Eye (tissue), 1 donor: ENCODE measurements at places on chromosomes 1 and 21.

- no peak for DNase-seq
Measured at GRCh38 chr1:25564777-25565574, 21.6 kb downstream of the LDLRAP1 start.

- DNase-seq: no peak
Measured at GRCh38 chr1:77744576-77744975, 15.1 kb downstream of the USP33 start.

- DNase-seq: no peak
Measured at GRCh38 chr1:229334716-229335115, 8.1 kb downstream of the CCSAP start.

GRCh38 chr21:45341779-45342178 lies 54.1 kb upstream of the POFUT2 start:
- no peak for DNase-seq

GRCh38 chr1:17780916-17781315 lies 25.8 kb downstream of the ACTL8 start:
- DNase-seq: no peak

DNA sequence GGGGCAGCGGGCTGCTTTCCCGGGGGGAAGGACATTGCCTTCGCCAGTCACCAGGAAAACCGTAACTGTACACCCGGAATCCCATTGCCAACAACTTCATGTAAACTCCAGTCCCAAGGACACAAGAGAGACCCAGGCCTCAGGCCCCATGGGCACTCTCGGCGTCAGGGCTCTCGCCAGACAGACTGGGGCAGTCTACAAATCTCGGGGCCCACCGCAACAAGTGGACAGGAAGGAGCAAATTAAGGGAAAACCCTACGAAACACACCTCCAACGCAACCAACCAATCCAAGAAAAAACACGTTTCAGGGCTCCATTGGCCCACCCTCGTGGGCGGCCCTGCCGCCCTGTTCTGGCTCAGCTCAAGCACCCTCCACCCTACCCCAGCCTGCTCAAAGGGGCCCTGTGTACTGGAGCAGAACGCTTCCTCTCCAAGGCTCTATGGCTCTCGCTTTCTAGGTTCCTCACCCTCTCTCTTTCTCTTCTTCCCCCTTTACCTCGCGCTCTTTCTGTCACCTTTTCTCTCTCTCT lies 4.6 kb upstream of the ZNF678 start:
- no peak for DNase-seq

DNA sequence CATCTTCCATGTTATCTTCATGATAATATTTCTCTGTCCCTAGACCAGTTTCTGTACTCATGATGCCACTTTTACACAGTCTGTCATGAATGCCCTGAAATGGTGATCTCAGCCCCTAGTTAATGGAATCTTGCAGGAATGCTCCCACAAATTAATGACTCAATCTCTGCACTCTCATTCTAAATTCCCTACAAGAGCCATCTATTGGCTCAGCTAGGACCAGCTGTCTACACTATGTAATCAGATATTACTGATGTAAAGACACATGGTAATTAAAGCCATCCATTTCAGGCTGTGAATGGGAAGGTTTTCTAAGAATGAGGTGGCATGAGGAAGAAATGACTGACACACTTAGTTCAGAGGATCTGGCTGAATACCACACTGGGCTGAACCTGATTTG lies 199.1 kb upstream of the KCND3 start:
- DNase-seq: no peak

DNA sequence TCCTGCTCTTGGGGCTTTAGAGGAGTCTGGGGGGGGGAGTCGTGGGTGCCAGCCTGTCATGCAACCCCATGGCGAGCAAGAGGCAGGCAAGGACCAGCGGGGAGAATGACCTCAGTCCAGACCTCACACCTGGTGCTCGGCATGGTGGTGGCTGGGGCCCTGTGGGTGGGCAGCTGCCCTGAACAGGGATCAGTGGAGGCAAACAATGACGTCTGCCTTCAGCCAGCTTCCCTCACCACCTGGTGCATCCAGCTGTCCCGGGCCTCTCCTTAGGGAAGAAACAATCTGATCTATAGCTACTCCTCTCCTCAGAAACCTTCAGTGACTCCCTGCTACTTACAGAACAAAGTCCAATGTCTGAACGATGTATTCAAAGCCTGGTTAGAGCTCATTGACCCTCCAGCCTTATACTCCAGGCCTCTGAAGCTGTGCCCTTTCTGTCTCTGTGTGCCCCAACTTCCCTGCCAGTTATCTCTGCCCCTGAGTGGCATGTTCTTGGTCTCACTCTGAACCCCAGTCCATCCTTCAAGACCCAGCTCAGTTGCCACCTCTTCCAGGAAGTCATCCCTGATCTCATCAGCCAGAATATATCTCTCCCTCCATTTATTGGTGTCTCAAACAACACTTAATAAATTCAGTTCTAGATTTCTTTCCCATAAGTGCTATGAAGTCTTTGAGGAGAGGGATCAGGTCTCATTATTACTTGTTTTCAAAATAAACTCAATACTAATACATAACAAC lies 6.6 kb downstream of the PADI2 start:
- DNase-seq: no peak

- DNase-seq: no peak
Measured at GRCh38 chr1:24659166-24659904, 16.2 kb downstream of the SRRM1 start.

GRCh38 chr1:200290010-200290685 lies 119.7 kb downstream of the ZNF281 start:
- peak; percentile 48 for DNase-seq

DNA sequence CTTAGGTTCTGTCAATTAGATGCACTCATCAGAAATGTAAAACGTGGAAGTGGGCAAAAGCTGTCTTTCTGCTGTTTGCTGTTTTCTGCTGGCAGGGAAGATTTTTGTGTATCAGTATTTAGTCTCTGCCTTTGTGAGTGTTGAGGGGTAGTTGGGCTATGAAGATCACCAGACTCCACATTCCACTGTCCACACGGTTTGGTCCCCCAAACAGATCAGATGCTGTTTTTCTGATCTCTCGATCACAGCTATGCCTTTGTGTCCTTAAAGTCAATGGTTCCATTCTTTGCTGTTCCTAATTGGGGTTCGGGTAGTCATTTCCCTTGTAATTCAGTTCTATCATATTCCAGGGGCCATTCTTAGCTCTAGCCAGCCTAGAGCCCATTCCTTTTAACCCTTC lies 27.0 kb upstream of the NPL start:
- DNase-seq: no peak

DNA sequence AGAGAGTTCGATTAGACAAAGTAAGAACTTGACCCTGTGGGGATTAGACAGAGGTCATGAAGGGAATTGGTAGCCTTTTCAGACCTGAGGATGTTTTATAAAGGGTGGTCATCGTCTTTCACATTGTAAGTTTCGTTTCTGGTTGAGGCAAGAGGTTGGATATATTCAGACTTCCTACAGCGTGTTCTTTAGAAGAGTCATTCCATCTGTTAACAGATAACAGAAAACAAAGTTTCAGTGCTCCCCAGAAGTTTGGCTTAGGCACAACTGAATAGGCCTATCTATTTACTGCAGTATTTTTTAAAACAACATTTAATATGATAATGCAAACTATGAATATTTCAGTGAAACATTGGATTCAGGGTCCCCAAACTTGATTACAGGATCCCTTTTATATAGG lies 17.1 kb upstream of the IVNS1ABP start:
- DNase-seq: no peak

- no peak for DNase-seq
Measured at GRCh38 chr1:236953151-236953700, 51.0 kb downstream of the MT1HL1 start.

DNA sequence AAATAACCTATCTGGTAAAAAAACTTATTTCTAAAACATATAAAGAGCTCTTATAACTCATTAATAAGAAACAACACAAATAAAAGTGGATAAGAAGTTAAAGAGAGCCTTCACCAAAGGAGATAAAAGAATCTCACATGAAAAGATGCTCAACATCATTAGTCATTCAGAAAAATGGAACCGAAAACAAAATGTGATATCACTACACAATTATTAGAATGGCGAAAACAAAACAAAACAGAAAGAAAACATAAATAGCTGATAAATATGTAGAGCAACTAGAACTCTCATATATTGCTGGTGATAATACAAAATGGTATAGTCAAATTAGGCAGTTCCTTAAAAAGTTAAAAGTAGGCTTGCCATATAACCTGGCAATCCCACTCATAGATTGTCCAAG lies 1109.3 kb downstream of the PLA2G4A start:
- no peak for DNase-seq

GRCh38 chr1:111737216-111738132 lies 1.7 kb downstream of the INKA2 start:
- peak; percentile 47 for DNase-seq

DNA sequence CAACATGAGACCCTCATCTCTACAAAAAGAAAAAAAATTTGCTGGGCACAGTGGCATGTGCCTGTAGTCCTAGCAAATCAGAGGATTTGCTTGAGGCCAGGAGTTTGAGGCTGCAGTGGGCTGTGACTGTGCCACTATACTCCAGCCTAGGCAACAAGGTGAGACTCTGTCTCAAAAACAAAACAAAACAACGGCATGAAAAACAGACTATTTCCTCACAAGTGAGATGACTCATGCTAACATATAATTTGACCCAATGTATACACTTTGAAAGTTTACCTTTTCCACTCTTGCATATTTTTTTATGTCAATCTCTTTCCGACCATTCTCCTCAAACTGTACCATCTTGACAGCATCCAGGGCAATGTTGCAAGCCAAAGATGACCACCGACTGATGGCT lies 17.5 kb downstream of the CCT3 start:
- no peak for DNase-seq

DNA sequence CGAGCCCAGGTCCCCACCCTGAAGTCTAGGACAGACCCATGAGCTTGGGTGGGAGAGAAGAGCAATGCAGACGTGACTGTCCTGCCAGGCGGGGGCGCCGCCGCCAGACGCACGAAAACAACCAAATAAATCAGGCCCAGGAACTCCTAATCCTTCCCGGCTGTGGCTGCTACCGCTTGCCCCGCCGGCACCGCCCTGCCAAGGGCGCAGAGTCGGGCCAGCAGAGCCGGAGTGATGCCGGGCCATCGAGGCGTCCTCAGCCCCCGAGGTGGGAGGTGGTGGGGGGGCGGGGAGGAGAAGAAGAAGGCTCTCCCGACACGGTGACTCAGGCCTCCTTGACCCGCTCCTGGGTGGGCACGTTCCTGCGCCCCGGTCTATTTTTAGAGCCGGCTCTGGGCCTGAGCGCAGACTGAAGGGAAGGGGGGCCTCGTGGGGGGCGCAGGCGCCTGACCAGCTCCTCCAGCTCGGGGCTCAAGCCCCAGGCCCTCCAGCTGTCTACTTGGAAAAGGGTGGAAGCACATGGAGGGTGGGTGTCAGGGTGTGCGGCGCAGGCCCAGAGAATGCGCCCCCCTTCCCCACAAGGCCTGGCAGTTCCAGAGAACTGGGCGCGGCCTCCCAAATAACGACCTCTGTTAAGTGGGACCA lies 10.7 kb upstream of the COL16A1 start:
- DNase-seq: peak; percentile 80

DNA sequence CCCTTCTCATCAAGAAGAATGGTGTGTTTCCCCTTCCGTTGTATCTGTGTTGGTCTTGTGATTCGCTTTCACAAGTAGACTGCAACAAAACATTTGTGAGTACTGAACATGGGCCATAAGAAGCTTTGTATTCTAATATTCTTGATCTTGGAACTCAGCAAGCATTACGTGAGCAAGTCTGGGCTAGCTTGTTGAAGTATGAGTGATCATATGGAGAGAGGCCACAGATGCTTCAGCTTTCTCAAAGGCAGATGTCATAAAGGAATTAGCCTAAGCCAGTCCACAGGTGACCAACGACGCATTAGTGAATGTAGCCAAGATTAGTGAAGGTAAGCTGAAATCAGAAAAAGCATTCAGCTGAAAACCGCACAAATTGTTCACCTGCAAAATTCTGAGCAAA lies 609.6 kb upstream of the NEGR1 start:
- no peak for DNase-seq

DNA sequence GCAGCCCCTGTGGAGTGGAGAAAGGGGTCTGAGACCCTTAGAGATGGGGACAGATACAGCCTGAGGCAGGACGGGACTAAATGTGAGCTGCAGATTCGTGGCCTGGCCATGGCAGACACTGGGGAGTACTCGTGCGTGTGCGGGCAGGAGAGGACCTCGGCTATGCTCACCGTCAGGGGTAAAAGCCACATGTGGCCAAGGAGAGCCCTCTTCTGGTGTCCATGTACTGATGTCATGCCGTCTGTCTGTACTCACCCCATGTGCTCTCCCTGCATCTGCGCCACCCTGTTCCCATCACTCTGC lies 84.7 kb downstream of the OBSCN start:
- DNase-seq: no peak

DNA sequence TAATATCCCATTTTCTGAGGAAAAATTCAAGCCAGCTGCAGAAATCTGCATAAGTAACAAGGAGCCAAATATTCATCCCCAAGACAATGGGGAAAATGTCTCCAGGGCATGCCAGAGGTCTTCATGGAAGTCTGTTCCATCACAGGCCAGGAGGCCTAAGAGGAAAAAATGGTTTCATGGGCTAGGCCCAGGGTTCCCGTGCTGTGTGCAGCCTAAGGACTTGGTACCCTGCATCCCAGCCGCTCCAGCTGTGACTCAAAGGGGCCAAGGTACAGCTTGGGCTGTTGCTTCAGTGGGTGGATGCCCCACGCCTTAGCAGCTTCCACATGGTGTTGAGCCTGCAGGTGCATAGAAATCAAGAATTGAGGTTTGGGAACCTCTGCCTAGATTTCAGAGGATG lies 173.5 kb downstream of the LMX1A start:
- DNase-seq: no peak

DNA sequence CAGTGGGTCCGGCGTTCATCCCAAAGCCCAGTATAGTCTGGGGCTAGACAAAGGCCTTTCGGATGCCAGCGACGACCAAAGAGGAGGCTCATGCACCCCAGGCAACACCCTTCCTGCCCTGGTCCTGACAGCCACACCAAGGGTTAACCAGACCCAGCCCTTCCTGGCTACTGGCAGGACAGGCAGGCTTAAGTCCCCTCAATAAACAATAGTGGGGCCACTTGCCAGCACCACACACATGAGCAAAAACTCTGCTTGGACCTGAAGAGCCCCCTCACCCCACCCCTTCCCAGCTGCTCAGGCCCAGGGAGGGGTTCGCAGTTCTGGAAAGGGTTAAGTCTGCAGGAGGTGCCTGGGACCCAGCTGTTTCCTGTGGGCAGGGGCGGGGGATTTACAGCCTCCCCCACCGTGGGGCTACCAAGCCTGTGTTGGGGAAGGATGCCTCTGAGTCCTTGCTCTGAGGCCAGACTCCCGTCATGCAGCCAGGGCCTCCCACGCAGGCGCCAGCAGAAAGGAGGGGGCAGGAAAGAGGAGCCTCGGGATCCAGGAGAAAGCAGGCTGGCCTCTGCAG lies 18.2 kb downstream of the PHLDA3 start:
- peak; percentile 77 for DNase-seq

GRCh38 chr1:212013672-212014071 lies 21.7 kb downstream of the INTS7 start:
- no peak for DNase-seq

DNA sequence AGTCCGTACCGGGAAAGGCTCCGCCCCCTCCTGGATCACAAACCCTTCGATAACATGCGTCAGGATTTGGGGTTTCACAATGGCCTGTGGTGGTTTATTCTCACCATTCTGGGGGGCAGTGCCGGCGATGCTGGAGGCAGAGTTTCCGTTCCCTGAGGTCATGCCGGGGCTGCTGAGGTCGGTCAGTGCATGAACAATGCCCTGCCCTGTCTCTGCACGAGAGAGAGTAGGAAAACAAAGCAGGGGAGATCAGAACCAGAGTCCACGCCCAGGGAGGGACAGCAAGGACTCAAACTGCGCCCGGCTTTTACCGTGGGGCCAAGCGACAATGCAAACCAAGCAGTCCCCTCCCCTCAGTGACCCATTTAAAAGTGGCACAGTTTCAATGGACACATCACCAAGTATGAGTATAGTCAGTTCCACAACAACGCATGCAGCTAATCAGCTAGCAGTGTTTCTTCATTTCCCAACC lies 13.2 kb upstream of the A3GALT2 start:
- DNase-seq: no peak
